ENCODE measurements at places on chromosomes 2 and 18. TPM values are rescaled to one million over a fixed set of nuclear protein-coding genes. Genes with fewer than 3 reads are reported as not detected.

CYRIA gene
- 1.3 TPM for total RNA-seq

GALR1 gene
- not detected for total RNA-seq

IL36A gene
- 167 TPM for total RNA-seq

VWC2L gene
- total RNA-seq: not detected

CNTNAP5 gene
- not detected for total RNA-seq

RNMT gene
- total RNA-seq: 19.7 TPM
